ENCODE measurements at places on chromosomes 1 and 21.

GRCh38 chr1:156581661-156582387 is 2.3 kb downstream of the TTC24 start:
- no peak for DNase-seq

GRCh38 chr1:94014635-94015488 is 105.6 kb upstream of the GCLM start:
- DNase-seq: no peak

DNA sequence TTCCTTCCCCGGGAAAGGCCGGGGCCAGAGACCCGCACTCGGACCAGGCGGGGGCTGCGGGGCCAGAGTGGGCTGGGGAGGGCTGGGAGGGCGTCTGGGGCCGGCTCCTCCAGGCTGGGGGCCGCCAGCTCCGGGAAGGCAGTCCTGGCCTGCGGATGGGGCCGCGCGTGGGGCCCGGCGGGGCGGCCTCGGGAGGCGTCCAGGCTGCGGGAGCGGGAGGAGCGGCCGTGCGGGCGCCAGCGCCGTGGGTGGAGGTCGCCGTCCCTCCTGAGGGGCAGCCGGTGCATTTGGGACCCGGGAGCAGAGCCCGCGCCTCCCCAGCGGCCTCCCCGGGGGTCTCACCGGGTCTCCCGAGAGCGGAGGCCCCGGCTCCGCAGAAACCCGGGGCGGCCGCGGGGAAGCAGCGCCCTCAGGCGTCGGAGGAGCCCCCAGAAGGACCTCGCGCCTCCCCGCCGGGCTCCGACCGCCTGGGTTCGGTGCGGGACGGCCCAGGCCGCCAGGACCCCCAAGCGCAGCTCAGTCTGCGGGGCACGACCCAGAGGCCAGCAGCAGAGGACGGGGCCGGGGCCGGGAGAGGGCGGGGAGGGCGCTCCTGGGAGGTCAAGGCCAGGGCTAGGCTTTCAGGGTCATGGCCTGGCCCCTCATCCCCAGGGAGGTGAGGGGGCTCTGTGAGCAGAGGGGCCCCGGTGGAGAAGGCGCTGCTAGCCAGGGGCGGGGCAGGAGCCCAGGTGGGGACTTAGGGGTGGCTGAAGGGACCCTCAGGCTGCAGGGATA is 7.2 kb upstream of the SLX9 start:
- DNase-seq: peak; percentile 65

DNA sequence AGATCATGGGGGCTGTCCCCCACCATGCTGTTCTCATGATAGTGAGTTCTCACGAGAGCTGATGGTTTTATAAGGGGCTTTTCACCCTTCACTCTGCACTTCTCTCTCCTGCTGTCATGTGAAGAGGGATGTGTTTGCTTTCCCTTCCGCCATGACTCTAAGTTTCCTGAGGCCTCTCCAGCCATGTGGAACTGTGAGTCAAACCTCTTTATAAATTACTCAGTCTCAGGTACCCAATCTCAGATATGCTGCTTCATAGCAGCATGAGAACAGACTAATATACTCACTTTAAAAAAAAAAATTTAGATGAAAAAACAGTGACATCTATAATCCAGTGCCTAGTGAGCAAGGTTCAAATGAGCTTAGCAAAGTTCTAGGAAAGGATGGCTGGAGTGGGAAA is 135.1 kb upstream of the RAB4A start:
- DNase-seq: no peak

- no peak for DNase-seq
Observed at GRCh38 chr1:36206323-36206858, 17.9 kb upstream of the THRAP3 start.

- DNase-seq: no peak
Observed at GRCh38 chr1:36419569-36419968, 21.9 kb upstream of the LSM10 start.

GRCh38 chr1:63746129-63746864 is 27.5 kb upstream of the ROR1 start:
- DNase-seq: no peak

GRCh38 chr1:208741296-208741695 is 497.1 kb upstream of the PLXNA2 start:
- DNase-seq: no peak

DNA sequence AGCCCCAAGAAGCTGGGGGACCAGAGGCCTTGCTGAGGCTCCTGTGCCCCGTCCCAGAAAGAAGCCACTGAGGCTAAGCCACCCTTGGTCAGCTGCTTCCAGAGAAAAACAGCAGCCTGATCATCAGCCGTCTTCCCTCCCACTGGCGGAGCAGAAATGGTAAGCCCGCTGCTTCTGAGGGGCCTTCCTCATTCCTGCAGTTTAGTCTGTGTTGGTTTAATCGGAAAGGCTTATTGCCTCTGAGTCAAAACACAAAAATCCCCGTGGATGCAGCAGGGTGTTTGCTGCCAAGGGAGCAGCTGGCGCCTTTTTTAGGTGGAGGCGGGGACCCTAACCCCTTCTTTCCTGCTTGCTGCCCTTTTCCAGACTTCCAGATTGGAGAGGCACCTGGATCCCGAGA is 33.9 kb downstream of the SPSB1 start:
- DNase-seq: no peak

GRCh38 chr21:44530903-44531605 is 8.9 kb downstream of the KRTAP10-1 start:
- no peak for DNase-seq
